Stimulated activated CD8-positive, alpha-beta memory T cell treated with anti-CD3 and anti-CD28 coated beads, Interleukin-12 subunit alpha, Interleukin-12 subunit beta, amount 100 ng/mL, for 1 hour (primary cell): ENCODE measurements at places on chromosomes 4 and X.

DNA sequence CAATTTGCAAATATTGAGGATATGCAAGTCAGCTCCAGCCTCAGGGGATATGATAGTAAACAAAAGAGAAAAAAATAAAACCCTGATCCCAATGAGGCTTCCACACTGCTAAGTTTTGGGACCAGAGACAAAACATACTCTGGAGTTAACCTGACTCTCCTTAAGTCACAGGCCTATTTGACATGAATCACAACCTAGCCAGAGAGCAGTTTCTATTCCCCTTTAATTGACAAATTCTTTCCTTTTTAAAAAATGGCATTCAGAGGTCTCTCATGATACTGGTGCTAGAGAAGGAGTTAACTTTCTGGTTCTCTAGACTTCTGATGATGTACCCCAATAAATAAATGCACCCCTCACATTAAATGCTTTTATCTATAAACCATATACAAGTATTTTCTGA lies 8.8 kb downstream of the ACSL1 start:
- DNase-seq, result no peak

GRCh38 chrX:153687121-153688039 lies at the start of gene SLC6A8:
SLC6A8 (plus strand) TSS chrX:153687926; CDS start chrX:153688575, 649 bp downstream.
- DNase-seq, result peak; percentile 9

- peak; percentile 28 for DNase-seq
These were observed 337 bp downstream of the STIM2 start for GRCh38 chr4:26860922-26861433.

DNA sequence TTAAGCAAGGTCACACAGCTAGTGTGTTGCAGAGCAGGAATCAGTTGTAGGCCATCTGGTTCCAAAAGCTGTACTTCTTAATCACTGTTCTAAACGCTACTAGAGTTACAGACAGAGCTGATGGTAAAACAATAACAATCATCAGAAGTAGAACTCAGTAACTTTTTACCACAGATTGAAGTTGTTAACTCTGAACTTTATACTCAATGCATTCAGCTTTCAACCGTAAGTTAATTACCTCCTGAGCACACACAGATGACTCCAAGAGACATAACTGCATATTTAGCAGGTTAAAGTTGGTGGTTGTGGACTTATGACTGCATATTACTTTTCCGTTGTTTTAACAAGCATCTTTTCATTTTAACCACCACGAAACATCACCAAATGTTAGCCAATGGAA lies 127.3 kb downstream of the PRSS12 start:
- DNase-seq, result no peak

DNA sequence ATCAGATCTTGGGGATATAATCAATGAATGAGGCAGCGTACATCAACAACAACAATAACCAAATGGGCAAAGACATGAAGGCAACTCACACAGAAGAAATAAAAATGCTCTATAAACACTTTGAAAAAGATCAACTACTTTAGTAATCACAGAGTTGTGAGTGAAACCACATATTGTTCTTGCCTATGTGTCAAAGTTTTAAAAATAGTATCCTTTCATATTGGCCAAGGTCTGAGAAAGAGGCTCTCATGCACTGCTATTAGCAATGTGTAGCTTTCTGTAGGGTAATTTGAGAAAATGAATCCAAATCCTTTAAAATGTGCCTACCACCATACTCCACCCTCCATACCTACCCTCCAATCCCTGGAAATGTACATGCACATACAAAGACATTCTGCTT lies 25.0 kb downstream of the COQ2 start:
- DNase-seq, result no peak

GRCh38 chr4:88908003-88908402 lies 149.0 kb downstream of the FAM13A start:
- DNase-seq, result no peak

- DNase-seq, result no peak
These were observed 438.5 kb downstream of the INPP4B start for GRCh38 chr4:142407596-142407995.

DNA sequence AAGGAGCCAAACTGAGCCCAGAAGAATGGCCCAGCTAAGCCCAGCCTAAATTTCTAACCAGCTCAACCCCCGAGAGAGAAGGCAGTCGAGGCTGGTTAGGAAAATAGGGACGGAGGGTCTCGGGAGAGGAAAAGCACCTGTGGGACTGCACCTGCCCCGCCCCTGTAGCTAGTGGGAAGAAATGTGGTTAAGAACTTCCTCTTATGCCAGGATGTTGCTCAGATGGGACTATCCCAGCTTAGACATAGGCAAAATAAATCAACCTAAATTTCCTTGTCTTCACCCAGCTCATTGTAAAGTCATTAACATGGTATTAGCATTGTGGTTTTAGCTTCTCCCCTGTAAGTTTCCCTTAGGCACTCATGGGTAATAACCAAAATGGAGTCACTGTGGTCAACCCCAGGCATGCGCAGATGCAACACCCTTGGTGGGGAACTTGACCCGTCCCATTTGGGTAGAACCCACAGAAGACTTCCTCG lies 86.8 kb downstream of the ZNF718 start:
- DNase-seq, result no peak

- DNase-seq, result no peak
These were observed 108.7 kb downstream of the IQCM start for GRCh38 chr4:149706942-149707341.

DNA sequence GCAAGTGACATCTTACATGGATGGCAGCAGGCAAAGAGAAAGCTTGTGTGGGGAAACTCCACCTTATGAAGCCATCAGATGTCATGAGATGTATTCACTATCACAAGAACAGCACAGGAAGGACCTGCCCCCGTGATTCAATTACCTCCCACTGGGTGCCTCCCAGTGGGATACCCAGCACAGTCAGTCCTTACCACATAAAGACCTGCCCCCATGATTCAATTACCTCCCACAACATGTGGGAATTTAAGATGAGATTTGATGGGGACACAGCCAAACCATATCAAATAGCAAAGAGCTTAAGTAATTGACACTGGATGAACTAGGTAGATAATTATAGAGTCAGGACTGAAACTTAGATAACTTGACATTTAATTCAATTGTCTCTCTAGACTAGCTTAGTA lies 85.6 kb downstream of the SLIT2 start:
- DNase-seq, result no peak
